ENCODE measurements at places on chromosomes 6 and 20. TPM values are rescaled to one million over a fixed set of nuclear protein-coding genes. Genes with fewer than 3 reads are reported as not detected.
A peak's percentile ranks its signal among the peaks of the same experiment; 100 is the strongest.

DNA sequence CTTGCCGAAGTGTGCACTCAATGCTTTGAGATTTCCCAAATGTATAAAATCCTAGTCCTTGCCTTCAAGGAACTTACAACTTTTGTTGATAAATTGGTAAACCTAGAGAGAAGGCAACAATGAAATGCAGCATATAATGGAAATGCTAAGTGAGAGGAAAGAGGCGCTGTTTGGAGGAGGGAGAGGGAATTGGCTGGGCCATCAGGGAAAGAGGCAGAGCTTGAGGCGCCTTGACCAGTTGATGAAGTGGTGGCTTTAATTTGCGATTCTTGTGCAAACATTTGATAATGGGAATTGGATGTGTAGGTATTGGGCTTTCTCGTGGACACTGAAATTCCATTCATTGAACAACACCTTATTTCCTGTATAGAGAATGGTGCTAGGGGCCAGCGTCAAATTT, 1.9 kb upstream of the CDYL start:
- H3K36me3 ChIP-seq, result no peaks in the 10 kb centered on the region
- peaks cover 5% of the 10 kb centered on the region for H3K4me1 ChIP-seq
- H3K4me3 ChIP-seq, result peak overlapping the region; percentile 46
- H3K27ac ChIP-seq, result no peak overlapping the region

GRCh38 chr6:42142118-42142835, at the start of gene C6orf132:
TSS of gene C6orf132 (minus strand) at chr6:42142620. CDS start at chr6:42142444, 176 bp downstream.
- H3K36me3 ChIP-seq, result no peaks in the 10 kb centered on the region
- H3K27me3 ChIP-seq, result peaks cover 6% of the 10 kb centered on the region
- peak within 1 kb of the TSS; percentile 85 for H3K27ac ChIP-seq
- peaks cover 17% of the 10 kb centered on the region for H3K4me1 ChIP-seq
- H3K4me3 ChIP-seq, result peak within 1 kb of the TSS; percentile 64
- DNase-seq, result peak; percentile 86

GRCh38 chr6:129751384-129751783, 41.4 kb upstream of the ARHGAP18 start:
- H3K4me3 ChIP-seq, result no peak overlapping the region
- no peak for DNase-seq
- no peaks in the 10 kb centered on the region for H3K27me3 ChIP-seq
- H3K4me1 ChIP-seq, result no peaks in the 10 kb centered on the region
- H3K27ac ChIP-seq, result no peak overlapping the region

The COL11A2 gene
- 0.44 TPM for total RNA-seq

- no peak overlapping the region for H3K4me3 ChIP-seq
- H3K27me3 ChIP-seq, result no peaks in the 10 kb centered on the region
- H3K27ac ChIP-seq, result no peak overlapping the region
- H3K36me3 ChIP-seq, result no peaks in the 10 kb centered on the region
These were observed 49.5 kb downstream of the SMAP1 start for GRCh38 chr6:70717038-70717801.

DNA sequence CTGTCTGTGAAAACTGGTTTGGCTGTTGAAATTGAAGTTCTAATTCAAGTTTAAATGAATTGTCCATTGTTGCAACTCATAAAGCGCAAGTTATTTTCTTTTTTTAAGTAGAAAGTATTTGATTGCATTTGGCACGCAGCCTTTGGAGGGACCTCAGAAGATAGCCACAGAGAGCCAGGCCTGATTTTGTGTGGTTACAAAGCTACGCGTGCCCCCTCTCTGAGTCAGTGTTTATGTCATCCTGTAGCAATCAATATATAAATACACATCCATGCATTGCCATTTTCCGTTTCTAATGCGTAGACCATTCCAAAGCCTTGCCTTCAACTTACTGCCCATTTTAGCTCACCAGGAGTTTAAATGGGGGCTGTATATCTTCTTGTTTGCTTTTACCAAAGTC, 173.2 kb downstream of the TMEM242 start:
- DNase-seq, result no peak
- no peak overlapping the region for H3K4me3 ChIP-seq
- H3K27ac ChIP-seq, result no peak overlapping the region
- no peaks in the 10 kb centered on the region for H3K4me1 ChIP-seq
- peaks cover 4% of the 10 kb centered on the region for H3K36me3 ChIP-seq

DNA sequence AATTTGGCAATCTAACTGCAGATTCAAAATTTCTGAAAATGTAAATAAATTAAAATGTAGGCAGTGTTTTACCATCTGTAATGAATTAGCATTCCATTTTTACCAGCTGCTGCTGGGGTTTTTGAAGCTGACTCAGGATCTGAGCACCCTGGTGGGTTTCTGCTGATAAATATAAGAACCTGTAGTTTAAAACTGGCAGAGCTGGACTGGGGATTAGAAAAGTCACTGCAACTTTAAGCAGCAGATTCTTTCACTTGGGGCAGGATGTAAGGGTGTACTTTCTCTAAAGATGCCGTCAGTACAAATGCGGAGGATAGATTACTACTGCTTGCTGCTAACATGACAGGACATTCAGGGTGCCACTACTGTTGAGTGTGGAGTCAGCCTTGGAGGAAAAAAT, 341.8 kb downstream of the CDKAL1 start:
- no peak overlapping the region for H3K4me3 ChIP-seq
- no peak for DNase-seq
- no peak overlapping the region for H3K27ac ChIP-seq
- H3K27me3 ChIP-seq, result no peaks in the 10 kb centered on the region
- no peaks in the 10 kb centered on the region for H3K4me1 ChIP-seq

DNA sequence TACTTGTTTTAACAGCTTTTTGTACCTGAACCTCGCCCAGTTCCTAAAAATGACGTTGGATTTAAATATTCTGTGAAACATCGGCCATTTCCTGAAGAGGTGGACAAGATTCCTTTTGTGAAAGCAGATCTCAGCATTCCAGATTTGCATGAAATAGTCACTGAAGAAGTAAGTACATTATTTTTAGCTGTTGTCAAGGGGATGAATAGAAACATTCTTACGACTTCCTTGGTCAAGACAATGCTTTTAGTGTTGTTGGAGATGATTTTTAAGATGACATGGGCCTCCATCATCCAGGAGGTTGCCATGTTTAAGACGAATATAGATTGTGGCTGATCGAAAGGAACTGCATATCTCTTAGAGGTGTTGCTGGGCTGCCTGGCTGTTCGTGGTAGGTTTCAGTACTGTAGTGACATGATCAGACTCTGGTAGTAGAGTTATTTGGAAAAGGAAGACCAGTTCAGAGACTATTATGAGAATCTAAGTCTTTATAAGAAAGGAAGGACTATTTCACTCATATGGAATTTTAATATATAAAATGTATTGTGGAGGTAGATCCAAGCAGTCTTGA, 29.9 kb upstream of the ADIG start:
- H3K4me3 ChIP-seq, result no peak overlapping the region
- no peaks in the 10 kb centered on the region for H3K4me1 ChIP-seq
- no peaks in the 10 kb centered on the region for H3K27me3 ChIP-seq
- no peak for DNase-seq

DNA sequence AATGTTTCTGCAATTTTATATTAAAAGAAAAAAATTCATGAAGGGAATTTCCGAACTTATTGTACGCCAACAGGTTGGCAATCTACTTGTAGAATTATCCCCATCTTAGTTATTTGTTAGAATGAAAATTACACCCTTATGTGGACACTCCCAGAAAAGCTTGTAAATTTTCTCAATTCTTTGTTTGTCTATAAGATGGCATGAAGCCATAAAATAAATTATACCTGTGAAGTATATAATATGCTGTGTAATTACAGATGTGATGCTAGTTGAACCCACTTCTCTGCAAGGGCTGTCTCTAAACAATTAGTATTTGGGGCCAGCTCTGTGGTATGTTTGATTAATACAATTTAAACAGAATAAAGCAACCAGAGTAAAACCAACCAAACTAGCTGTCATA, 52.1 kb upstream of the DSP start:
- H3K27me3 ChIP-seq, result no peaks in the 10 kb centered on the region
- no peak overlapping the region for H3K27ac ChIP-seq
- H3K36me3 ChIP-seq, result no peaks in the 10 kb centered on the region
- H3K4me1 ChIP-seq, result no peaks in the 10 kb centered on the region
- no peak overlapping the region for H3K4me3 ChIP-seq

GRCh38 chr6:3771407-3772011, 20.0 kb upstream of the PXDC1 start:
- no peak overlapping the region for H3K4me3 ChIP-seq
- no peak overlapping the region for H3K27ac ChIP-seq
- no peaks in the 10 kb centered on the region for H3K27me3 ChIP-seq
- no peak for DNase-seq
- no peaks in the 10 kb centered on the region for H3K36me3 ChIP-seq

GRCh38 chr20:49187851-49188641, at the start of gene STAU1:
TSS of gene STAU1 (minus strand) at chr20:49188334. CDS start at chr20:49166201, 22,133 bp downstream.
- H3K27me3 ChIP-seq, result no peaks in the 10 kb centered on the region
- H3K4me3 ChIP-seq, result peak within 1 kb of the TSS; percentile 64
- H3K4me1 ChIP-seq, result peaks cover 10% of the 10 kb centered on the region
- H3K27ac ChIP-seq, result peak within 1 kb of the TSS; percentile 93
- no peaks in the 10 kb centered on the region for H3K36me3 ChIP-seq

The JAG1 gene
- 66.5 TPM for total RNA-seq

The EFCAB8 gene
- total RNA-seq, result 0.72 TPM

The SRSF12 gene
- not detected for total RNA-seq
